LHCN-M2 (cell line): ENCODE measurements at places on chromosomes 1 and 21. TPM values are rescaled to one million over a fixed set of nuclear protein-coding genes. Genes with fewer than 3 reads are reported as not detected.

SPRR2F gene
- total RNA-seq: not detected in 2 replicates

UFC1 gene
- total RNA-seq: 50.0 and 90.6 TPM in 2 replicates

DNA sequence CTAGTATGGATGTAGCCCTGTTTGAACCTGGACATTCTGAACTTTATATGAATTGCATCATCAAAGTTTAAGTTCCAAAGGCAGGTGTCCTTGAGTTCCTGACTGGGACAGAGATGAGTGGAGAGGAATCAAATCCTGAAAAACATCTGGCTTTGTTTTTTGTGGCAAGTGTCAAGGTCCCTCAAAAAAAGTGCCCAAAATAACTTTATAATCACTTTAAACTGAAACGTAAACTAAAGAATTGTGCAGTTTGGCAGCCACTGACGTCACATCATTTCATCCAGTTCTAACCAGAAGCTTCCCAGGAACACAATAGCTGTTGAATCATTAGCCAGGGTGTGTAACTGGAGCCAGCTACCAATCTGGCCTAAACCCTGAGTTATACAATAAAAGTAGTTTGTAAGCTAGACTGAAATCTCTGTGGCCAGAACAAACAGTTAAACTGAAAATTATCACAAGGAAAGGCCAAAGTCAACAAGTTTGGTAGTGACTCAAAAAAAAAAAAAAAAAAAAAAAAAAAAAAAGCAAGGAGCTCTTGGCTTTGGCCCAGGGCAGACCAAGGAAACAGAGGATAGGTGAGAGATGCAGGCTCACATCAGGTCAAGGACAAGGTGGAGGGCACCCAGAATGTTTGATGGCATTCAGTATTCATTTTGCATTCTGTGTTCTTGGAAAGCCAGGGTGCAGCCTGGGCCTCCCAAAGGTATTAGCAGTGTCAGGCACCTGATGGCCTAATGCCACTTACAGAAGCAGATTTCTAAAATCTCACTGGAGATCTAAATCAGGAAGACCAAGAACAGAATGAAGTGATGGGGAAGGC is 74.3 kb downstream of the TNFSF18 start:
- DNase-seq: peak; percentile 91

- no peak for DNase-seq
These were observed 1.2 kb downstream of the DHRS3 start for GRCh38 chr1:12616709-12617373.

- peak; percentile 84 for DNase-seq
These were observed 639 bp upstream of the DNAJB4 start for GRCh38 chr1:78003882-78004718.

DNA sequence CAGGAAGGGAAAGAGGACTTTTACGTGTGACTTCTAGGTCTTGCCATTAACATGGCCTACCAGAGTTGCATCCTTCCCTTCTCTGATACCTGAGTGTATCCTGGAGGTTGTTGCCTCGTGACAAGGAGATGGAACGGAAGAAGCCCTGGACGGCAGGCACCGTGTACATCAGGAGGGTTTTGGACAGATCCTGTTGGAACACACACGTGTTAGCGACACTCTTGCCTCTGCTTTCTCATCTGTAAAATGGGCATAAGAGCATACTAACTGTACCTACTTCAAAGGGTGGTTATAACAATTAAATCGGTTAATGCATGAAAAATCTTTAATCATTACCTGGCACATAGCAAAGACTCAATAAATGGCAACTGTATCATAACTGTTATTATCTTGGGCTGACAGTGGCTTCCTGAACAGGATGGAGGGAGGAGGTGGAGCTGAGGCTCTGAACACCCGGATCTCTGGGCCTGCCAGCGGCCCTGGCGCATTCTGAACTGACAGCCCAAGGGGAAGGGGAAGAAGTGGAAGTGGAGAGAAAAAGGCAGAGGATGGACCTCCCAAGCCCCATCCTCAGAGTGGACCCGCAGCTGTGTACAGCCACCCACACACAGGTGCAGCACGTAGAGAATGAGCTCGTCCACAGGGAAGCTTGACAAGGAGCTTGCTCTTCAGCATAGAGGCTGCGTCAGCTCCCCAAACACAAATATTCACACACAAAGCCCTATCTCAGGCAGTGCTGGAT is 30.2 kb upstream of the EXOSC10 start:
- no peak for DNase-seq

GRCh38 chr1:42419126-42419821 is 36.5 kb downstream of the ZMYND12 start:
- DNase-seq: no peak

DNA sequence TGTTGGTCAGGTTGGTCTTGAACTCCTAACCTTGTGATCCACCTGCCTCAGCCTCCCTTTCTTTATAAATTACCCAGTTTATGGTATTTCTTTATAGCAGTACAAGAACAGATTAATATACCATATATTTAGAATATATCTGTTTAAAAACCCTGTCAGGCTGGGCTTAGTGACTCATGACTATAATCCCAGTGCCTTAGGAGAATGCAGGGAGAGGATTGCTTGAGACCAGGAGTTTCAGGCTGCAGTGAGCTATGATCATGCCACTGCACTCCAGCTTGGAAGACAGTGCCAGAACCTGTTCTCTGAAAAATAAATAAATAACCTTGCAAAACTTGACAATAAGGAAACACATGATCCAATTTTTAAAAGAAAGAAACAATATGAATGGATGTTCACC is 43.9 kb downstream of the ZNF684 start:
- no peak for DNase-seq

DNA sequence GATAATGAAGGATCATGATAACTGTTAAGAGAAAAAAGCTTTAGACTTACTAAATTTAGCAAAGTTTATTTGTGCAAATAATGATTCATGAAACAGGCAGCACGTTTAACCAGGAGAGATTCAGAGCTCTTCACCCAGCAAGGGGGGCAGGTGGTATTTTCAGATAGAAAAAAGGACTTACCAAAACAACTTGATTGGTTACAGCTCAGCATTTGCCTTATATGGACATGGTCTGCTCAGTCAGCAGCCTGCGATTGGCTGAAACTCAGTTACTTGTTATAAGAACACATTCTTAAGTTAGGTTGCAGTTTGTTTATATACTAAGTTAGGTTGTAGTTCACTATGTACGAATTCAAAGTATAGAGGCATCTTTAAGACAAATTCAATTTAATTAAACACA is 165.6 kb downstream of the DUSP10 start:
- DNase-seq: peak; percentile 66
